Activated CD4-positive, CD25-positive, alpha-beta regulatory T cell (primary cell): ENCODE measurements at places on chromosomes 11 and 22.

DNA sequence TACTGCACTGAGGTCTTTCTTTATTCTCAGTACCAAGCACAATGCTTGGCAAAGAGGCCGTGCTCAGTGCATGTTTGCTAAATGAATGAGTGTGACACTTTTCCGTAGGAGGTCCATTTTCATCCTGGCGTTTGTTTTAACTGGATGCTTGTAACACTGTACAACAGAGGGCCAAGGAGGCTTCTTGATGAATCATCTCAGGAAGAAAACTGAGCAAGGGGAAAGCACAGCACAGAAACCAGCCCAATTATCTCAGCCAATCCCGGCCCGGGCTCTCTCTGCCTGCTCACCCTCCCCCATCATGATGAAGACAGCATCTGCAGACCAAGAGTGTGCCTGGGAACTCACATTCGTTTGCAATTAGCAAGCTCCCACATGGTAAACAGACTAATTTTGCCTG is 570.3 kb downstream of the OPCML start:
- no peak for DNase-seq

- DNase-seq: no peak
These were observed 35.7 kb upstream of the MICAL2 start for GRCh38 chr11:12074529-12075195.

- DNase-seq: no peak
These were observed 43.2 kb downstream of the USP47 start for GRCh38 chr11:11884774-11885481.

DNA sequence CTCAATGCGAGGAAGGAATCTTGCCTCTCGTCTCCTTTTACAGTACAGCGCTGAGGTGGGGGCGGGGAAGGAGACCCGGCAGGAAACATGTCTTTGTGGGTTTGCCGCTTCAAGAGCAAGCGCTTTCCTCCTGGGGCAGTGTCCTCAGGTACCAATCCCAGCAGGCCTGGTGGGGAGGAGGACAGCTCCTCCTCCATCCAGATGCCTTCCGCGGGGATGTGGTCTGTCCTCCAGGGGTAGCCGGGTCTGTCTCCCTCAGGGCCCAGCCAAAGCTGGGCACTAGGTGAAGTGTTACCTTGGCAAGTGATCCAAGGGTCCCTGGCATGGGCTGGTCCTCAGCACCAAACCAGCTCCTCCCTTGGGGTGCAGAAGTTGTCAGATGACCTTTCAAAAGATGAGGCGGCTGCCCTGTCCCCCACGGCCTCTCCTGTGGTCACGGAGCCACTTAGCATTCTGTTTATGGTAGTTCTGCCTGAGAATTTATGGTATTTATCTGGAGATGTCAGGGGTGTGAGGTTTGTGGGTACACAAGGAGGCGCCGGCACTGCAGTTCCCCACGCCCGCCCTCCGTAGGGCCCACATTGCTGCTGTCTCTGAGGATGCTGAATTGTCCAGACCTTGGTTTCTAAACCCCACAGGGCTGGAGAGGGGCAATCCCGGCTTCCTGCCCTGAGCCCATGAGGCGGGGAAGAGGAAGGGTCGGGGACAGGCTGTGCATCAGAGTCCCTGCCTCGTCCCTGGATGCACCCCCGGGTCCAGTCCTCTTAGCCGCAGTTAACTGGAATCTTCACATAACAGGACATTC is 93.5 kb upstream of the ANO1 start:
- no peak for DNase-seq

DNA sequence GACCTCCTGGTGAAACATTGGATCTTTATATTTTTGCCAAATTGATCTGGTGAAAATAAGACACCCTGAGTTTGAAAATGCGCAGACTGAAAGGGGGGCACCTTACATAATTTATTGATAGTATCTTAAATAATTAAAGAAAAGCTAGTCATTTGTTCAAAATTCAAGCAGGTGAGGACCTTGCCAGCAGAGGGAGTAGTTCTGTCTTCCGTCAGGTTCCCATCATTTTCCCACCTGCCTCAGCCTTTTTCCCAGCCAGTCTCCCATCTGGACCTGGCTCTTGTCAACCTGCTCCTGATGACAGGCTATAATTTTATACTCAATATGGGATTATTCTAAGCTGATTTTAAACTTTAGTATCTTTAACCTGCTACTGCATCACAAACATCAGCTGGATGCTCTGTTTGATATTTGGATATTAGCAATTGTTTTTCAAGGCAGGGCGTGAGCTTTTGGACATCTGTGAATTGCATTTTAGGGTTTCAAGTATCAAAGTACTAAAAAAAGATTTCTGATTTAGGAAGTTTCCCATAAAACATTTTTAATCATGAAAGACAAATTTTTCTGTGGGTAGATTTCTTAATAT is 132.0 kb downstream of the ELP4 start:
- no peak for DNase-seq

DNA sequence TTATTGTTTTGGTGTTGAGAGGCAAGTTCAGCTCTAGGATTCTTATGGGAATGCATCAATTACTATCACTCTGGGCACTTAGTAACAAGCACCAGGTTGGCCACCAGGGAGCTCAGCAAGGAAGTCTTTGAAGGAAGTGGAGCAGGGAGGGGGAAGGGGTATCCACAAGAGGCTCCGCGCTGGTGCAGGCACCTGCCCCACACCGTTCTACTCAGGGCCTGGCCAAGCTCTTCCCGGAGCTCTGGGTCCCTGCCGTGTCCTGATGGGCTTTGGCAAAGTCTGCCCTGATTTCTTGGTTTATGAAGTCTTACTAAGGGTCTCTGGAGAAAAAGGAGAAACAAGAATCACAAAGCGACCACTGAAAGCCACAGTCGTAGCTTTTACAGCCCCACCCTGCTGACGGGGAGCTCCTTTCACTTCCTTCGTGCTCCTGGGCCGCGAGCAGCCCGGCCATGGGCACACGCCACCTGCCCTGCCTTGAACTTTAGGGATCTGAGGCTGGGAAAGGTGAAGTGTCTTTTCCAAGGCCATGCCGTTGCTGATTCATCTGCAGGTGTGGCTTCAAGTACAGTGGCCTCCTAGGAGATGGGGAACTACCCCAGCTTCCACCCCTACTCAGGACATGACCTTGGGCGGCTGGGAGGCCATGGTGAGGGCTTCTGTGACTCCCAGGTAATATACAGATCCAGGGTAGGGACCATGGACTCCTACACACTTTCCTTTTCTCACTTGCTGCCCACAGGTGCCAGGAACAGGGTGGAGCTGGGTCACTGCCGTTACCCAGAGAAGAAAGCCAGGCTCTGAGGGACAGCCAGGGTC is 15.9 kb upstream of the LRRC32 start:
- DNase-seq: no peak

DNA sequence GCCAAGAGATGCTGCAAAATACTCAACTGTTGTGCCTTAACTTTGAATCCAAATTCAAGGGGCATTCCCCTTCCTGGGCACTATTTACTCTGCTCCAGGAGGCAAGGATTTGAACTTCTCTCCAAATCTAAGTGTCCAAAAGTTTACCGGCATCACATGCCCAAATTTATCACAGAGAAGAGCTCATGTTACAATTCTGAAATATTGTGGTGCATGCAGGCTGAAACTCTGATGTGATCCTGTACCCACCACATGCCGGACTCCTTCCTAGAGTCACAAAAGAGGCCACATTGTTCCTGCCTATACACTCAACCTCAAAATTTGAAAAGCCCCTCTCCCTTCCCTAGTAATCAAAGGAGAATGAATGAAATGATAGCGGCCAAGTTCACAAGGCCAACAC is 1.3 kb downstream of the TRAF6 start:
- no peak for DNase-seq

- DNase-seq: no peak
These were observed 16.3 kb upstream of the C11orf87 start for GRCh38 chr11:109405671-109406070.

GRCh38 chr11:5605849-5606248 is 9.4 kb downstream of the TRIM6 start:
- DNase-seq: no peak

DNA sequence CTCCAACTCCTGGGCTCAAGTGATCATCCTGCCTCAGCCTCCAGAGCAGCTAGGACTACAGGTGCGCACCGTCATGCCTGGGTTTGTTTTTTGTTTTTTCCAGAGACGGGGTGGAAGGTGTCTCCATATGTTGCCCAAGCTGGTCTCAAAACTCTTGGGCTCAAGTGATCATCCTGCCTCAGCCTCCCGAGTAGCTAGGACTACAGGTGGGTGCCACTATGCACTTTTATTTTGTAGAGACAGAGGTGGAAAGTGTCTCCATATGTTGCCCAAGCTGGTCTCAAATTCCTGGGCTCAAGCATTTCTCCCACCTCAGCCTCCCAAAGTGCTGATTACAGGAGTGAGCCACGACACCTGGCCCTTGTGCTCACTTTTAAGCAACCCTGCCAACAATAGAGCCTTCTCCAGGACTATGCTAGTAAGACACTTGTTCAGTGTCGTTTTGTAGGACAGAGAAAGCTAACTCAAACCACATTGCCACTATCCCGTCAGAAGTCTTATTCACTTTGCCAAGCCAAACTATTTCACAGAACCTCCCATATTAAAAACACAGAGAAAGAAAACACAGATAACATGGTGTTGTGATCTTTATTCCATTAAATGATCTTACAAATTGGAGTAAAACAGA is 9.4 kb upstream of the PLAAT3 start:
- no peak for DNase-seq

GRCh38 chr11:2355000-2355644 is 22.0 kb upstream of the CD81 start:
- DNase-seq: no peak

DNA sequence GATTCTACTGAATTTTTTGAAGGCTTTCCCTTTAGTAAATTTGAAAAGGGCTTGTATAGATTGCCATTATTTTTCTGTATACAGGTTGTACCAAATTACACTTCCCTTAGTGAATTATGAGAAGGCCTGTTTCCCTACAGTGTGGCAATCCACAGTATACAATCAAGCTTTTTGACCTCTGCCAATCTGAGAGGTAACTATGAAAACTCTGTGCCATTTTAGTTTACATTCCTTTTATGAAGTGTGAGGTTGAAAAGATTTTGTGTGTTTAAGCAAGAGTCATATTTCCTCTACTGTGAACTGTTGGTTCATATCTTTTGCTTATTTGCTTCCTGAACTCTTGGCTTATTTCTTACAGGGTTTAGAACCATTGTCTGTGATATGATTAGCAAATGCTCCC is 432.5 kb downstream of the KCNA4 start:
- no peak for DNase-seq

DNA sequence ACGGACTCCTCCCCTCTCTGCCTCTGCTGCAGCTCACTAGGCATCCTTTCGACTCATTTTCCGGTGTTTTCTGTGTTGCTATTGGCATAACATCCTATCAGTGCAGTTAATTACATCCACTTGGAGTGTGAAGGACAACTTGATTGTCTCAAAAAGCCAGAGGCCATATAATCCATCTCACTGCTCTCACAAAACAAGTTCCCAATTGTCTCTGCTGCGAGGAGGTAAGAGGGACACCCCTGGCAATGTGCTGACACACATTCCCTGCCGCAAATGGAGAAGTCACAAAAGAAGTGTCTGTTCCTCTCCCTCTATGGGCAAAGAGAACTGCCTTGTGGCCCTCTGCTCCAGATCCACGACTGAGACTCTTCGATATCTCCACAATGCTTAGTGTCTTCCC is 618.4 kb downstream of the OPCML start:
- DNase-seq: no peak

DNA sequence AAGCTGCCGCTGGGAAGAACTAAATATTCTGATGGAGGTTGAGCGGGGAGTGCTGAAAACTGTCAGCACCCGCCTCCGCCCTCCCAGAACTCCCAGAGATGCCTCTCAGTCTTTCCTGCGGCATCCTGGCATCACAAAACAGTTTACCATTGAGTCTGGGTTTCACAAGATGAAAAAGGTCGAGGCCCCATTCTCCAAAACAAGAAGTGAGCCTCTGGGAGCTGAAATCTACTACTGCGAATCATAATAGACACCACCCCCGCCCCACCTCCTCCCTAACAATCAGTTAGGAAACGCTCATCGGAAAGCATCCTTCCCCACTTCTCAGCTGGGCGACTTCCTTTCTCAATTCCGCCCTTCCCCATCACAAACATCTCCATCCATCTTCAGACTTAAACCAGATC is 1.0 kb downstream of the SUN2 start:
- no peak for DNase-seq

GRCh38 chr11:82195283-82195682 is 538.4 kb downstream of the FAM181B start:
- DNase-seq: no peak

DNA sequence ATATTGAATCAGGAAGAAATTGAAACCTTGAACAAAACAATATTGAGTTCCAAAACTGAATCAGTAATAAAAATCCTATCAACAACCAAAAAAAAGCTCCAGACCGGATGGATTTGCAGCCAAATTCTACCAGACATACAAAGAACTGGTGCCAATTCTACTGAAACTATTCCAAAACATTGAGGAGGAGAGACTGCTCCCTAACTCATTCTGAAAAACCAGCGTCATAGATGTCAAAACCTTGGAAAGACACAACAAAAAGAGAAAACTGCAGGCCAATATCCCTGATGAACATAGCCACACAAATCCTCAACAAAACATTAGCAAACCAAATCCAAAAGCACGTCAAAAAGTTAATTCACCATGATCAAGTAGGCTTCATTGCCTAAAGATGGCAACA is 353.8 kb downstream of the TMEM135 start:
- DNase-seq: no peak

DNA sequence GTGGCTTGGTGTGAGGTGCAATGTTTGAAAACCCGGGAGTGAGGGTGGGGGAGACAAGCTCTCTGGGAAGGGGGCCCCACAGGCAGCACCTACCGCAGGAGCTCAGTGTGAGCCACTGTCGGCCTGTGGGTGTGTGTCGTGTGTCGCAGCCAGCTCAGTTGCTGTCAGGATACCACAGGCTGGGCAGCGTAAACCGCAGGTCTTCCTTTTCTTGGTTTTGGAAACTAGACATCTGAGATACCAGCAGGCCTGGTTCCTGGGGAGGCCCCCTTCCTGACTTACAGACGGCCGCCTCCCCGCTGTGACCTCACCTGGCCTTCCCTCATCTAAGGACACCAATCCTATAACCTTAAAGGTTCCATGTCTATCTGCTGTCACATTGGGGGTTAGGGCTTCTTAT is 19.4 kb downstream of the IRF7 start:
- DNase-seq: no peak

- DNase-seq: no peak
These were observed 6.2 kb downstream of the FAM227A start for GRCh38 chr22:38649841-38650522.

- DNase-seq: no peak
These were observed 567.9 kb downstream of the NTM start for GRCh38 chr11:131938351-131938751.

GRCh38 chr11:57410287-57410686 is 16.6 kb downstream of the SLC43A3 start:
- DNase-seq: no peak

DNA sequence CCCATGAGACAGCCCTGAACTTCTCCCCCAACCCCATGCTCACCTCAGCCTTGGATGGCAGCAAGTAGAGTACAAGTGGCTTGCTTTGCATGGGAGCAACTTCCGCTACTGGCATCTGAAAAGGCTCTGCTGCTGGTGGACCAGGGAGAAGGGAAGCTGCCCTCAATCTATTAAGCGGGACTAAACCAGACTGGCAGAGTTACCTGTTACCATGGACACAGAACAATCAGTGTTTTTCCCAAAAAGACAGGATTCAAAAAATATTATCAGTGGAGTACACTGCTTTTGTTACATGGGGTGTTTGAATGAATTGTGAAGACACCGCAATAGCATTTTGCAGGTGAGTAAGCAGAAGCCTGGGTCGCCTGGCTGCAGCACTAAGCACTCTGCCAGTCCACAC is 631.4 kb upstream of the B3GAT1 start:
- DNase-seq: no peak

GRCh38 chr11:774873-775592 is 2.3 kb downstream of the GATD1 start:
- DNase-seq: no peak
